ENCODE measurements at places on chromosomes 7 and 10.

GRCh38 chr7:90597563-90598253 is 1.6 kb downstream of the CDK14 start:
- peak overlapping the region; percentile 95 for H3K4me3 ChIP-seq
- no peaks in the 10 kb centered on the region for H3K27me3 ChIP-seq
- H3K4me1 ChIP-seq = peaks cover 1% of the 10 kb centered on the region

DNA sequence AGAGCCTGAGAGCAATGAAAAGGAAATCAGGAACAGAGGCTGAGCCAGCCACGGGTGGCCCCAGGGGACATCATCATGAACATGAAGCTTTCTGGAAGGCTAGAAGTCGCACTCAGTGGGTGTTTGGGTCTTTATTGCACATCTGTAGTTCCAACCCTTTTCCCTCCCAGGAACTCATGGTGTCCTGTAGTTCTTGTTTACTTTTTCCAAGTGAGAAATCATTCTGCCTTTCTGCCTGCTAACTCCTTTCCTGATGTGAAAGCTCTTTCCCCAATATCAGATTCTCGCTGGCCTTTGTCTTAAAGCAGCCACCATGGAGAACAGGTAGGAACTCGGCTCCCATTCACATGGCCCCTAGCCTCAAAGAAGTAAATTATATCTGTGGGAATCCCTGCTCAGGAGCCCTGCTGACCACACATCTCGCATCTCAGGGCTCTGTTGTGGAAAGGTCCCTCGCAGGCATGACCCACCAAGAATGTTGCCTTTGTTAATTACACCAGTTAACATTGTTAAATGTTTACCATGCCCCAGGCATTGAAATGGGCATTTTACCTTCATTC is 542.7 kb downstream of the TNS3 start:
- no peak overlapping the region for H3K4me3 ChIP-seq
- H3K36me3 ChIP-seq = no peaks in the 10 kb centered on the region
- H3K27ac ChIP-seq = no peak overlapping the region
- DNase-seq = no peak
- no peaks in the 10 kb centered on the region for H3K4me1 ChIP-seq

DNA sequence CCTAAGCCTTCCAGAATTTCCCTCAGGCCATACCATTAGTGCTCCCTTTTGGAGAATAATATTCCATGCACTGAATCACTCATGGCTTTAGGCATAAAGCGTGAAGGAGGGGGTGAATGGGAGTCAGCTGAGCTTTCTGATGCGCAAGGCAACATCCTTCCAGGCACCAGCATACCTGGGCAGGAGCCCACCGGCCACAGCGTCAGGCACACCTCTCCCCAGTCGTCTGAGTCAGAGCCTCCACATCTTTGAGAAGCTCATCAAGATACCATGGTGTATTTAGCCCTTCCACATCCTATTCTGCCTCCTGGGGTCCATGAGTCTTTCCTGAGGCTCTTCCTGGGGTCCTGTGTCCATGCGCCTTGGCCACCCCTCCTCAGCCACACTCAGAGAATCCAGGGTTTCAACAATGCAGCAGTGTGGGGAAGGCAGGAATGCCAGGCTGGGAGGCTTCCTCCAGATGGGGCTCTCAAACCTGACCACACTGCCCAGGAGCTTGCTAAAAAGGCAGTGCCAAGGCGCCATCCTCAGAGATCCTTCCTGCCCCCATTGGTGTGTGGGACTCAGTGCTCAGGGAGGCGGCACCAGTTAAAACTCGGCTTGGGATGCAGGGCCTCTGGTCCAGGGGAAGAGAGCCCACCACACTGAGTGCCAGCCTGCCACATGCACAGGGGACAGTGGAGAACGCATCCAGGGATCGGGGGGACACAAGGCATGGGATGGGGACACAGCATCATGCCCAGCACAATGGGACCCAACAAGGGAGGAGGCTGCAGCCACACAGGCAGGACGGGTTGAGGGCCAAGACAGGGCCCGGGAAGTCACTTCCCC is 31.6 kb downstream of the RASGEF1A start:
- H3K27ac ChIP-seq = no peak overlapping the region
- no peak for DNase-seq
- no peak overlapping the region for H3K4me3 ChIP-seq
- peaks cover 52% of the 10 kb centered on the region for H3K27me3 ChIP-seq

DNA sequence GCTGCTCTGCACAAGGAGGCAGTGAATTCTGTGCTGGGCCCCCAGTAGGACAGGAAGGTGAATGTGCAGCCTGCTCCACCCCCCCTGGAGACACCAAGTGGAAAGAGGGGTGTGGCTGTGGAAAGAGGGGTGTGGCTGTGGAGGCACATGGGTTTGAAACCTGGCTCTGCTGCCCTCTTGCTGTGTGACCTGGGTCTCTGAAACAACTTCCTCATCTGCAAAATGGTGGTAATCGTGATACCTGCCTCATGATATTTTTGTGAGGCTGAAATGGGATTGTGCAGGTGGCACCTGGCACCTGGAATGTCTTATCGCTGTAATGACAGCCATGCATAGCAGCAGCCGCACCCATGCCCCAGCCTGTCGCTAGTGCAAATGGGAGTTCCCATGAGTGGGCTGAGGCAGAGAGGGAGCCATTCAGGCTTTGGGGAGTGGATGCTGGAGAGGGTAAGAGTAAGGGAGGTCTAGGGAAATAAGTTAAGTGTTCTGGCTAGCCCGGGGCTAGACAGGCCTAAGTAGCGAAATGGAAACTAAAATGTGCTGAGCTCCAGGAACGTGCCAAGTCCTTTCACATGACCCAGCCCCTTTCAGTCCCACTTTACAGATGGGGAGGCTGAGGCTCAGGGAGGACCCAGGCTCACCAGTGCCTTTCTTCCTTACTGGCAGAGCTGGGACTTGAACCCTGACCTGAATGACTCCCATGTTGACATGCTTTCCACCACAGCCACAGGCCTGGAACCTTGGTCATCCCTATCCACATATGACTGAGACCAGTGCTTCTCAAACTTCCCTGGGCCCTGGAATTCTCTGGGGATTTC is 35.0 kb downstream of the C10orf105 start:
- H3K4me3 ChIP-seq = no peak overlapping the region
- H3K27me3 ChIP-seq = peaks cover 50% of the 10 kb centered on the region
- no peak overlapping the region for H3K27ac ChIP-seq

GRCh38 chr7:48300301-48300700 is 129.0 kb downstream of the ABCA13 start:
- H3K27me3 ChIP-seq = no peaks in the 10 kb centered on the region
- no peaks in the 10 kb centered on the region for H3K4me1 ChIP-seq
- no peaks in the 10 kb centered on the region for H3K36me3 ChIP-seq
- no peak overlapping the region for H3K27ac ChIP-seq
- DNase-seq = no peak

- no peak overlapping the region for H3K4me3 ChIP-seq
- no peaks in the 10 kb centered on the region for H3K27me3 ChIP-seq
- DNase-seq = no peak
- H3K27ac ChIP-seq = no peak overlapping the region
- no peaks in the 10 kb centered on the region for H3K36me3 ChIP-seq
Measured at GRCh38 chr10:86234107-86234506, 132.5 kb downstream of the GRID1 start.

GRCh38 chr7:129067943-129068548 is 13.1 kb upstream of the TNPO3 start:
- H3K27ac ChIP-seq = no peak overlapping the region
- H3K4me1 ChIP-seq = peaks cover 10% of the 10 kb centered on the region

GRCh38 chr10:33248638-33249037 is 85.8 kb downstream of the NRP1 start:
- no peak overlapping the region for H3K4me3 ChIP-seq
- peak overlapping the region; percentile 84 for H3K27ac ChIP-seq
- H3K4me1 ChIP-seq = peaks cover 13% of the 10 kb centered on the region
- peaks cover 30% of the 10 kb centered on the region for H3K36me3 ChIP-seq
- peak; percentile 94 for DNase-seq

DNA sequence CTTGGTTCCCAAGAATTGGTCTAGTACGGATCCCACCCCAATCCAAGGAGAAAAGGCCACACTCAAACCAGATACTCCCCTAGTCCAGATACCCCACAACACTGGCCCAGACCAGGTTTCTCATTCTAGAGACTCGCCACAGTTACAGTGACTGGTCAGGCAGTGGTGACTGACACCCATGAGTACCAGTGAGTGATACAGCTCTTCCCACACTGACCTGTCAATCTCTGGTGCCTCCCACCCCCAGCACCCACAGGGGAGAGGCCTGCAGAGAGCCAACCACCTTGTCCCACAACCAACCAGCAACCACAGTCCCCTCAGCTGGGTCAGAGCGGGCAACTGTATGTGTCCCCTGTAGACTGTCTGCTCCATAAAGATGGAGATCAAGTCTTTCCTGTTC is 152.8 kb downstream of the NEURL1 start:
- H3K27me3 ChIP-seq = no peaks in the 10 kb centered on the region
- no peak for DNase-seq
- no peak overlapping the region for H3K4me3 ChIP-seq
- no peak overlapping the region for H3K27ac ChIP-seq
- peaks cover 53% of the 10 kb centered on the region for H3K36me3 ChIP-seq
- H3K4me1 ChIP-seq = peaks cover 9% of the 10 kb centered on the region

- H3K36me3 ChIP-seq = peaks cover 75% of the 10 kb centered on the region
- peak; percentile 91 for DNase-seq
- H3K4me3 ChIP-seq = no peak overlapping the region
- no peak overlapping the region for H3K27ac ChIP-seq
- no peaks in the 10 kb centered on the region for H3K27me3 ChIP-seq
Measured at GRCh38 chr10:79260811-79261740, 86.2 kb upstream of the PPIF start.

DNA sequence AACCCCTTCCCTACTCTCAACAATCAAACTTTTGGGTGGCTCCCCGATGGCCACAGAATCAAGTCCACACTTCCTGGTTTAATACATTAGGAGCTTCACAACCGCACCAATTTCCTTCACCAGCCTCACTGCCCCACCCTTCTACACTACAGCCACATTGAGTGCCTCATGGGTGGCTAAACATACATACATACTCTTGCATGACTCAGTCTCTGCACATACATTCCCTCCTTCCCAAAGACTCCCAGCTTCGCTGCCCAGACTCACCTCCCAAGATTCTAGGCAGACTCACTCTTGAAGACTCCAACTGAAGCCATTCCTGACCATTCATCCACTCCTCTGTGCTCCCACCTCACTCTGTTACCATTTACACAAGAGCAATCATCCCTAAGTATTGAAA is 15.9 kb downstream of the VPS41 start:
- H3K27me3 ChIP-seq = no peaks in the 10 kb centered on the region
- H3K4me3 ChIP-seq = no peak overlapping the region
- DNase-seq = no peak
- peaks cover 2% of the 10 kb centered on the region for H3K36me3 ChIP-seq
- peaks cover 2% of the 10 kb centered on the region for H3K4me1 ChIP-seq
- no peak overlapping the region for H3K27ac ChIP-seq

GRCh38 chr7:43784030-43784584 is 25.6 kb downstream of the BLVRA start:
- H3K36me3 ChIP-seq = peaks cover 24% of the 10 kb centered on the region
- H3K27me3 ChIP-seq = no peaks in the 10 kb centered on the region
- H3K27ac ChIP-seq = peak overlapping the region; percentile 50
- H3K4me1 ChIP-seq = peaks cover 6% of the 10 kb centered on the region

- H3K36me3 ChIP-seq = peaks cover 34% of the 10 kb centered on the region
- H3K27me3 ChIP-seq = no peaks in the 10 kb centered on the region
- no peak overlapping the region for H3K27ac ChIP-seq
- H3K4me1 ChIP-seq = no peaks in the 10 kb centered on the region
Measured at GRCh38 chr10:248307-248706, 113.1 kb downstream of the ZMYND11 start.

DNA sequence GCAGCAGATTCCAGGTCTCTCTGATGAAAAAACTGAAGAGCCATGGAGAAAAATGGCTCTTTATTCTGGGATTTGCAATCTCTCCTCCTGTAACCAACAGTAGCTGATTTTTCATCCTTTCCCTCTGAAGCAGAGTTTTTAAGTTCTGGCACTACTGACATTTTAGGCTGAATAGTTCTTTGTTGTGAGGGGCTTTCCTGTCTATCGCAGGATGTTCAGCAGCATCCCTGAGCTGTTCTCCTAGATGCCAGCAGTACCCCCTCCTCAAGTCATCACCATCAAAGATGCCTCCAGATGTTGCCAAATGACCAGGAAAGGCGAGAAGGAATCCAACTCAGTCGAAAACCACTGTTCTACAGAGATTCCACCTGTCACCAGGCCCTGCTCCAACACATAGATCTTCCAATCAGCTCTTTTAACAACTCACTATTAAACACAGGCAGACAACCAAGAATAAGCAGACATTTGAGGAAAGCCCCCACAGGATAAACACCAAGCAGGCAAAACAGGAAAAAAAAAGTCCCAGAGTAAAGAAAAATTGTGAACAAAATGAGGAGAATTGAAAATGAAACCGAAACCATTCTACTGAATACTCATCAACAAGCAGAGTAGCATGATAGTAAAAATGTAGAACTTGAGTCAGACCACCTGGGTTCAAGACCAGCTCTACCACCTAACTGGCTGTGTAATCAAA is 124.8 kb downstream of the MPP7 start:
- peak; percentile 50 for DNase-seq
- peaks cover 5% of the 10 kb centered on the region for H3K4me1 ChIP-seq
- no peak overlapping the region for H3K4me3 ChIP-seq

DNA sequence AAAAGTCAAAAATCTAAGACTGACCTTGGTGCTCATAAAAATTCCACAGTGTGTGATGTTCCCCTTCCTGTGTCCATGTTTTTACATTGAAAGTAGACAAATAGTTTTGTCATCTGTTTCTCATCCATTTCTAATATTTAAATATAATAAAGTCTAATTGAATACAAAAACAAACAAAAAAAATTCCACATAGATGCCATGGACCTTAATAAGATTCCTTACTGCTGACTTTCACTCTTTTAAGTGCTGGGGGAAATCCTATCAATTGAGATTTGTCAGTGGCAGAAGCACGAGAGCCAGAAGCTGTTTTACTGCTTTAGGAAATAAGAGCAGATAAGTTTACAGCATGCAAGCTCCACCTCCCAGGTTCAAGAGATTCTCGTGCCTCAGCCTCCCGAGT is 310.0 kb downstream of the ABCA13 start:
- no peak overlapping the region for H3K27ac ChIP-seq
- no peaks in the 10 kb centered on the region for H3K4me1 ChIP-seq
- no peaks in the 10 kb centered on the region for H3K27me3 ChIP-seq
- no peak for DNase-seq
- no peak overlapping the region for H3K4me3 ChIP-seq

GRCh38 chr10:89744026-89744425 is 42.6 kb downstream of the KIF20B start:
- H3K27me3 ChIP-seq = no peaks in the 10 kb centered on the region
- peak; percentile 48 for DNase-seq
- no peak overlapping the region for H3K27ac ChIP-seq

GRCh38 chr7:117129521-117129955 is 176.2 kb downstream of the ST7 start:
- peak overlapping the region; percentile 55 for H3K4me3 ChIP-seq
- H3K27ac ChIP-seq = no peak overlapping the region
- no peak for DNase-seq
- no peaks in the 10 kb centered on the region for H3K4me1 ChIP-seq
- H3K27me3 ChIP-seq = no peaks in the 10 kb centered on the region
